ENCODE measurements at places on chromosomes 2 and 18.

DNA sequence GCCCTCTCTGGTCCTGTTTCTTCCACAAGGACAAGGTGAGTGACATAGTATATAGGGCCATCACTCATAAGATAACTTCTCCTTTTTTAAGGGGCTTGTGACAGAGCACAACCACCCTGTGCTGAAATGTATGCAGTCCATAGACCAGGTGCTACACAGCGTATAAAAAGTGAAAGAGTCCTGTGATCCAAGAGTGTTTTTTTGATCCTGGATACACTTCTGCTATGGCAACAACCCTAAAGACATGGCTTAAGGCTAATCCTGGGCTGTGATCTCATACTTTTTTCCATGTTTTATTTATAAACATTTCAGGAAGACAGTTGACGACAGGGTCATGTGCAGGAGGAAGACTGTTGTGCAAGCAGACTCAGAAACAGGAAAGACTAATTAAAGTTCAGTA is 400.5 kb upstream of the TCF4 start:
- no peak for DNase-seq

DNA sequence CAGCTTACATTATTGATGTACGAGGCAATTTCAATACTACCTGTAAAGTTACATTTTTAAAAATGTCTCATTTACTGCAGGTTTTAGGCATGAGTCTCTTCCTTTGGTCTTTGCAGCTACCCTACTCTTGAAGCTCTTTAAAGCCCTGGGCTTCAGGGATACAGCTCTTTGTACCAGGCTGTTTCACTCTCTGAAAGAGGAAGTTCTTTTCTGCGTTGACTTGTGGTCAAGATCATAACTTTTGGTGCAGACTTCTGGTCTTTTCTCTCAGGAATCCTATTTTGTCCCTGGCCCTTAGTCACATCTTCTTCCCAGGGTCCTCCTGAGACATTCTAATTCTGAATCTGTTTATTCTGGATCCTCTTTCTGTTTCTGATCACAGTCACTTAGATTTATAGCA is 16.6 kb upstream of the HRH4 start:
- DNase-seq, result no peak

DNA sequence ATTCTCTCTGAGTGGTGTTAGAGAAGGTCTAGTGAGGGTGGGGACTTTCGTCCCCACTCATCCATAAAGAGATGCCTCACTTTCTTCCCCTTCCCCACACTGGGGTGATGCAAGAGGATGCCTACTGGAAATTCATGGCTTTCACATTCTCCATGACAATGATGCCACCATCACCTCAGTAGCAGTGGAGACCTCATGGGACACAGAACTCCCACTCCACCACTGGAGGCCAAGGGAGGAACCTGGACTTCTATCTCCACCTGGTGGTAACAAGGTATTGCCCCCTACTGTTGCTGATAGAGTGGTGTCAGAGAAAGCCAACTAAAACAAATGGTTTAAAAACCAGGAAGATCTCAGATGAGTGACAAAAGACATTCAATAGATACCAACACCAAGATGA is 110.9 kb downstream of the INHBB start:
- DNase-seq, result no peak

DNA sequence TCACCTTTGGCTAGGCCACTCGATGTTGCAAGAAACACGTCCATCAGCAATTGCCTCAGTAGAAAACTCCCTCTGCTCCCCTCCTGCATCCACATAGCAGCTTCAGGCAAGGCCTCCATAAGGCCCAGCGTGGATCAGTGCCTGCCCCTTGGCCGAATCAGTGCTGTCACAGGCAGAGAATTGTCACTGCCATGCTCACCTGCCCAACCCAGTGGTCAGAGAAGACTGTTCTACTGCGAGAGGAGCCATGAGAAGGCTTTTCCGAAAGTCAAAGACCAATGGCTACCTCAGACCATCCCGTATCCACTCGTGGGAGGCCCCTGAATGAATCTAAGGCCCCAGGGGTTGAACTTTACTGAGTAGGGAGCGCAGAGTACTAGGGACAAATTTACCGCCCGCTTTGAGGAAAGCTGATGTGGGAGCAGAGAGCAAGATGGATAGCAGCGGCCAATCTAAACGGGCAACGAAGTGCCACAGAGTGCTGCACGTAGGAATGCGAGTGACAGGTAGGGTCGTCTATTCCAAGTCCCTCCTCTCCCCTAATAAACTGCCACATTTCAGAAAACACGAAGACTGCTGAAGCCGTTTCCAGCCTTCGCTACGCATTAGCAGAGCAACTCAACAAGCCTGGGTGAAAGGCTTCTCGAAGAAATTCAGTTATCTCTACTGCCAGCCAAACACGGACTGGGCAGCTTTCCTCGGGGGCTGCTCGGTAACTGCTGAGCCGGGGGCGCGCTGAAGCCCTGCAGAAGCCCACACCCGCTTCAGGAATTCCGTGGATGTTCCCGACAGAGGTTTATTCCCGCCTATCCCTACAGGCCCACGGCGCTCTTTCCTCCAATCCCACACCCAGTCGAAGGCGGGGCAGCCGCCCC is 968 bp upstream of the RALBP1 start:
- no peak for DNase-seq

GRCh38 chr2:225630824-225631533 is 231.5 kb downstream of the NYAP2 start:
- no peak for DNase-seq

GRCh38 chr2:159225025-159226016 is 61.2 kb downstream of the WDSUB1 start:
- DNase-seq, result no peak

GRCh38 chr18:9348766-9349165 is 14.2 kb downstream of the TWSG1 start:
- no peak for DNase-seq

DNA sequence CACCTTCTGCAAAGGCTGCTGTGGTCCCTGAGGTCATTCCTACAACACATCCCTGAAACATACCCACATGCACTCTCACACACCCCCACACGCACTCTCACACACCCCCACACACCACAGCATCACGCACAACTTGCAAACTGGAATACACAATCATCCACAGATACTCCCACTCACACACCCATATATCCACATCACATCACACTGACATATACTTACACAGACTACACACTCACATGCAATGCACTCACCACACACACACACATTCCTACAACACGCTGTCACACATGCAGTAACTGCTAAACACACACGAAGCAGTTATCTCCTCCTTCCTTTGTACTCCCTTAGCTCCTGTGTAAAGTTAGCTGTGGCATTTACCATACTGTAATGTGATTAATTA is 57.1 kb upstream of the PKDCC start:
- no peak for DNase-seq
